Testis (tissue), 5 donors: ENCODE measurements at places on chromosomes 2 and 18.

- DNase-seq = no peak
These were observed 14.5 kb upstream of the ASPRV1 start for GRCh38 chr2:69975853-69976462.

DNA sequence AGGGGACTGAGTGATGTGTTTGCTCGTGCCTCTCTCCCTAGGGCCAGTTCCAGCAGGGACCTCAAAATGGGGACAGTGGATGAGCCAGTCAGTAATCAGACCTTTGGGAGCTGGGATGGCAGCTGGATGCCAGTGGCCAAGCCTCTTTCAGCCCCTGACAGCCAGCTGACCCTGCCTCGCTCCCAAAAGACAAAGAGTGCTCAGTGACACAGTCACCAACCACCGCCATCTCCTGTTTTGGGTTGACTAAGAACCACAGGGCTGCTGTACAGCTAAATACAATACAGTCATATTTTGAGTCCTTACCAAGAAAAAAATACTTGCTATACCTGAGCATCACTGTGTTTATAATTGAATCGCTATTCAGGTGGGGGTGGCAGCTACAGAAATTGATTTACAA, 75.7 kb downstream of the POU3F3 start:
- no peak for DNase-seq

- no peak for DNase-seq
These were observed 124.2 kb downstream of the CBLN2 start for GRCh38 chr18:72419914-72420313.

GRCh38 chr2:226838722-226839121, 2.9 kb downstream of the RHBDD1 start:
- no peak for DNase-seq

- DNase-seq = no peak
These were observed 437.4 kb downstream of the MEIS1 start for GRCh38 chr2:66872081-66872985.

DNA sequence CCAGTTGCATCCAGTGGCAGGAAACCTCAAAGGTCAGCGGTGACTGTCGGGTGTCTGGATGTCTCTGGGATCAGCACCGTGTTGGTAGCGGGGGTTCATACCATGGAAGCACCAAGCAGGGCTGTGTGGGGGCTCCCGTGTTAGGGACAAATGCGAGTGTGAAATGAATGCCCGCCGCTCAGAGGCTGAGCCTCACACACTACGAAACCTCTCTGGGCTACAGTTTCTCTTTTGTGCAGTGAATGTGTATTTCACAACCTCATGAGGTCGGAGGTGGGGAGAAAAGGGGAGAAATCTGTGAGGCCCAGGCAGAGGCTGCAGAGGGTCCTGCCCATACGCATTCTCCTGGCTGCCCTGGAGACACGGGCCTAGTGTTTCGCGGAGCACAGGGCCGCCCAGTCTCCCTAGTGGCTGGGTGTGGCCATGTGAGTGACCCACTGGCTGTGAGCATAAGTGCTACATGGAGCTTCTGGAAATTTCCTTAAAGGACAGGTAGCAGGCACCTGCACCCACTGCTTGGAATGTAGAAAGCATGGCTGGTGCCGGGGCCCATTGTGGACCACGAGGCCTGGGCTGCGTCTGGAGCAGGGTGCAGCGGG, 138.0 kb upstream of the GLI2 start:
- no peak for DNase-seq

GRCh38 chr2:231597627-231598026, 5.0 kb downstream of the TEX44 start:
- no peak for DNase-seq
